ENCODE measurements at places on chromosomes 1 and 21.

- DNase-seq, result no peak
Observed at GRCh38 chr1:6007318-6008083, 15.3 kb upstream of the NPHP4 start.

DNA sequence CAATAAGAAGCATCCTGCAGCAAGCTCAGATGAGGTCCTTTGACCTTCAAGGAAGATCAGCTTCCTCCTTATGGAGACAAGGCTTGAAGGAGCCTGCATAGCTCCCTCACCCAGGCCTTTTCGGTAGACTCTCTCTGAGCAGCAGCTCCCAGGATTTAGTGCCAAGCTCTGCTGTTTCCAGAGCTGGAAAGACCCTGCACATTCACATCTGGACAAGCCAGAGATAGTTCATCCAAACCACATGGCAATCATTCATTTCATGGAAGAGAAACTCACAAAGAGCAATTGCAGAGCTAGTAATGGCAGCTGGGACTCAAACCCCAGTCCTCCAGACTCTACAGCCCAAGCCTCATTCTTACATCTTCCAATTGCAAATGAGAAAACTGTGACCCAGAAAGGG, 76.4 kb upstream of the EDN2 start:
- DNase-seq, result no peak

DNA sequence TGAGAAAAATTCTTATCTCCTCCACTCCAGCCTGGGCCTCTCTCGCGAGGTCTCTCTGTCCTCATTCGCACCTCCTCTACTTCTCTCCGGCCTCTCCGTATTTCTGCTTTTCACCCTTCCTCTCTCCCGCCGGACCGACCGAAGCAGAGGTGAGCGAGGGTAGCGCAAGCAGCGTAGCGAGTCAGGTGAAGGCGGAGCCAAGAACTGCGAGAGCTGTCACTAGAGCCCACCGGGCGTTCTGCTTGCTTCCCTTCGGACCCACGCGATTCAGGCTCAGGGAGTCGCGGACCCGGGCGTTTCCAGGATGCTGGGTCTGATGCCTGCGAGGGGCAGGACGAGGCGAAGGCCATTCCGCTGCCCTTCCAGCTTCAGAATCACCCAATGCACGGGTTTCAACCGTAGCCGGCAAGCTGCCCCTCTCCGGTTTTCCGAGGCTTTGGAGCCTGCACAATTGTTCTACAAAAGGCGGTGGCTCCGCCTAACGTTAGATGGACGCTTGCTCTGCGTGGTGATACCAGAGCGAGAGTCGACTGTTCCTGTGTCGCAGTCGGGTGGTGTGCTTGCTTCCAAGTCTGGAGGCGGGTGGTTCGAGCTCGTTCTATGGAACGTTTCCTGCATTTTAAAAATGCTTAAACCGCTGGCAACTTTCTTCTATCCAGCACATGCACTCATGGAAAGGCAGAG, 310.2 kb downstream of the FAM72C start:
- no peak for DNase-seq

DNA sequence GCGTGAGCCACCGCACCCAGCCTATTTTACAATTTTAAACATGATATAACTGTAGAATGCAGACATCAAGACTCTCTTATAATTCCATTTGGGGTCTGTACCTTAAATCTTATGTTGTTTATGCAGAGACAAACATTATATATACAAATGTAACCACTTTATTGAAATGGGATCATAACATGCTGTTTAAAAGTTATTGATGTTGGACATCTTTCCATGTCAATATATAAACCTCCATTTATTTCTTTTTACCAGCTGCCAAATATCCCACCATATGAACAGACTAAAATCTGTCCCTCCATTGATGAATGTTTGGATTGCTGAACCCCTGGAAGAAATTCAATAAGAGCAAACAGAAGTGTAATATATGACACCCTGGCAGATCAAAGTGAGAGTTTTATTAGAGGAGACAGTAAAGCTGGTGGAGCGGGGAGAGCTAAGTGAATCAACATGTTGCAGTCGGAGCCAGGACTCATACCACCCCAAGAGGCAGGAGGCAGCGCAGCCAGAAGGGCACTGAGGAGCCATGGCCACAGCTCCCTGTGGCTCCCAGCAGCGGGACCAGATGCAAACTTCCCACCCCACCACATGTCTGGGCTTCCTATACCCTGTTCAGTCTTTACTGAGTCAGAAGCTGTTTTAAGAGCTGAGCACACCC, 4.7 kb upstream of the PCSK9 start:
- DNase-seq, result no peak

GRCh38 chr1:66980745-66981367, 56.1 kb downstream of the MIER1 start:
- DNase-seq, result no peak

DNA sequence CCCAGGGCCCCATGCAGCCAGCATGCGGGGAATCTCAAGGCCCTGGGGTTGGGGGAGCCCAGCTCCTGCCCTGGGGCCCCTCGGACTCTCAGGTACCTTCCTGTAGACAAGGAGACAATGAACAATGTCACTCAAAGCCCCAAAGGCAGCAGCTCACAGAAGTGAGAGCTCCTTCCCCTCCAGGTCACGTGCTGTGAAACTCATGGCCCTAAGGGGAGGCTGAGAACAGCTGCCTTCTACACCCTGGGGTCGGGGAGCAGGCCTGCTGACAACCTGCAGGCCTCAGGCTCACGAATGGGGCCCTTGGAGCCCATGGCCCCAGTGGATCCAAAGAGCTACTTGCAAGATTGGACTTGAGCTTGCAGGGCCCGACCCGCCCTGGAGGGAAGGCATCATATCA, 3.2 kb downstream of the MEGF6 start:
- DNase-seq, result no peak

DNA sequence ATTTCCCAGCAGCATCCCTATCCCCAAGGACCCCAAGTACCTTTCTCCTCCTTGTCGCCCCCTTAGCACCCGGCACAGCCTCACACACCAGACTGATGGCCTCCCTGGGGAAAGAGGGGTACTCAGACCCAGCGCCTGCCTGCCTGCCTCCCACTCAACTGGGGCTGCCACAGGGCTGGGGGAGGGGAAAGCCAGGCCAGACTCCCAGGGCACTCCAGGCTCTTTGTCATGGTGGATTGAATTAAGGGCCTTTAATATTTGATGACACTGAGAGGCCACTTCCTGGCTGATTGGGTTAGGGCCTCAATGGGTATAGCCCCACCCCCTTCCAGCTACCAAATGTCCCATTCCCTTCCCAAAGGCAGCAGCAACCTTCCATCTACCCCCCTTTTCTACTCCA, 1.8 kb downstream of the SHC1 start:
- DNase-seq, result no peak

DNA sequence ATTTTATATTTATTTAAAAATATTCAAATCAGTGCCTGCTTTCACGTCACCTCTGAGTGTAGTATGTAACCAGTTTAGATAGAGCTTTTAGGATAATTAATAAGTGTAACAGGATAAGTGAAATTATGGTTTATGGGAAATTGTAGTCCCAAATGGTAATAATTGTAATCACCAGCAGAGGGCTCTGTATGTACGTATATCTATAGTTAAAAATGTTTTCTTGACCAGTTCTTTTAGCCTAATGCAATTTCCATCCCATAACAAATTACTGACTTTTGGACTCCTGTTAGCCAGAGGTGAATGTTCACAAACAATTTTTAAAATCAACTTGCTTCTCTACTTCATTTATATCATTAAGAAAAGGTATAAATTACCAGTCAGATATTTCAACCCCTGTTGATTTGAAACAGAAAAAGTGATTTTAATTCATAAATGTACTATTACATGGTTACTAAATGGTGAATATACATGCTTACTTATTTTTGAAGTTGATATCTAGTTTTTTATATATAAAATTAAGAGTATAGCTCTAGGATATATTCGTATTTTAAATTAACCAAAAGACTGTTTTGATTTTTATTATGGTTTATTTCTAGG, 25.3 kb downstream of the SLC30A7 start:
- DNase-seq, result peak; percentile 56

- no peak for DNase-seq
Observed at GRCh38 chr1:71916894-71917293, 365.4 kb downstream of the NEGR1 start.

GRCh38 chr1:5965586-5966131, 26.6 kb downstream of the NPHP4 start:
- DNase-seq, result no peak

Measured in immature natural killer cell (primary cell).